ENCODE measurements at places on chromosomes 16 and 17. TPM values are rescaled to one million over a fixed set of nuclear protein-coding genes. Genes with fewer than 3 reads are reported as not detected.

The EPOP gene
- 6.1 TPM for total RNA-seq

GRCh38 chr17:35460354-35460851 is 11.8 kb upstream of the SLFN13 start:
- peak; percentile 98 for DNase-seq

GRCh38 chr17:77439189-77440018 is 298.6 kb downstream of the SEC14L1 start:
- DNase-seq, result no peak

The PRDM7 gene
- total RNA-seq, result not detected

The TLCD3B gene
- total RNA-seq, result 22.3 TPM

The SLC16A6 gene
- 0.33 TPM for total RNA-seq

GRCh38 chr17:59607817-59608403 is 11.8 kb upstream of the CLTC start:
- peak; percentile 59 for DNase-seq

DNA sequence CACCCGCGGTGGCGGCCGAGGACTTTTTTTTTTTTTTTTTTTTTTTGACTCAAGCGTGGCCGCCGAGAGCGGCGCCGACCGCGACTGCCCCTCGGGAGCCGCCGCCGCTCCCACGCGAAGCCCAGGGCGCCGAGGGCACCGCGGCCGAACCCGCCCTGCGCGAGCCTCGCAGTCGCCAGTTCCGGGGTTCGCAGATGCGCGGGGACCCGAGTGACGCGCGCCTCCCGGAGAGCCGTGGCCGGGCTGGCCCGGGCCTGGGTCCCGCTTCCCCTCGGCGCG is 1.1 kb downstream of the METRNL start:
- DNase-seq, result no peak

The LRRC75A gene
- 9.4 TPM for total RNA-seq

GRCh38 chr16:22352723-22353122 is 21.7 kb downstream of the CDR2 start:
- DNase-seq, result no peak

The CUEDC1 gene
- total RNA-seq, result 6.5 TPM

GRCh38 chr17:20086416-20087076 is 77.4 kb downstream of the SPECC1 start:
- DNase-seq, result no peak

- peak; percentile 62 for DNase-seq
Measured at GRCh38 chr16:47018223-47018891, 44.9 kb upstream of the DNAJA2 start.

GRCh38 chr17:17088086-17088485 is 45.8 kb downstream of the MPRIP start:
- no peak for DNase-seq

GRCh38 chr17:62597920-62598319 is 29.6 kb upstream of the MRC2 start:
- DNase-seq, result no peak

The MILR1 gene
- total RNA-seq, result not detected

The STAT5A gene
- 4.3 TPM for total RNA-seq

- DNase-seq, result no peak
Measured at GRCh38 chr17:59858167-59858816, 34.5 kb downstream of the TUBD1 start.

- DNase-seq, result no peak
Measured at GRCh38 chr16:26642047-26642664, 424.6 kb upstream of the C16orf82 start.

All from H9 (cell line).